Mesenchymal stem cell (in vitro differentiated cells and primary cell): ENCODE measurements at places on chromosomes 6 and 20.

DNA sequence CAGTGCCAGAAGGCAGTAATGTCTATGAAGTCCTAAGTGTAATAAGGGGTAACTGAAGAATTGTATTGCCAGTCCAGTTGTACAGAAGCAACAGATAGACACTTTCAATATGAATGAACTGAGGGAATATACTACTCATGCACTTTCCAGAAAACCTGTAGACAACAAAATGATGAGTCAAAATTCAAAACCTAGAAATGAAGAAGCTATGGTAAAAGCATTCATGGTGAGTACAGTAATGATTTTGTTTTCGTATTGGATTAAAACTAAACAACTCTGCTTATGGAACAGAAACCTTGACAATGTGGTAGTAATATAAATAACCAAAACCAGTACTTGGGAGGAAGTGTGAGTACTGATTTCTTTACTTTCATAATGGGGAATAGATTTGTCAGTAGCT is 35.0 kb downstream of the ARMC2 start:
- DNase-seq = no peak

DNA sequence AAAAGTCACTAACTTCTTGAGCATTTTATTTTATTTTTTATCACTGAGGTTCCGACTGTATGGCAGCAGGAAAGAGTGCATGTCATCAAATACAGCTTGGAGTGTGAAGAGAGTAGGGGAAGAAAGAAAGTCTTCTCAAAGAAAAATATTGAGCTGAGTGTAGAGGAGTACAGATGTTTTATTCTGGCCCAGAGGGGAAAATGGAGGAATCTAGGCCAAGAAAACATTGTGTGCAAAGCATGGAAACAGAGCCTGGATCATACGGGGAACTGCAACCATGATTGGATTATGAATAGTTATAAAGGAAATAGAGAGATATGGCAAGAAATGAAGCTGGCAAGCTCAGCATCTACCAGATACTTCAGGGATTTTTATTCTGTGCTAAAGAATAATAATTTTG is 104.2 kb upstream of the SCGN start:
- DNase-seq = no peak

GRCh38 chr20:22723659-22724058 is 139.3 kb upstream of the FOXA2 start:
- DNase-seq = peak; percentile 65

DNA sequence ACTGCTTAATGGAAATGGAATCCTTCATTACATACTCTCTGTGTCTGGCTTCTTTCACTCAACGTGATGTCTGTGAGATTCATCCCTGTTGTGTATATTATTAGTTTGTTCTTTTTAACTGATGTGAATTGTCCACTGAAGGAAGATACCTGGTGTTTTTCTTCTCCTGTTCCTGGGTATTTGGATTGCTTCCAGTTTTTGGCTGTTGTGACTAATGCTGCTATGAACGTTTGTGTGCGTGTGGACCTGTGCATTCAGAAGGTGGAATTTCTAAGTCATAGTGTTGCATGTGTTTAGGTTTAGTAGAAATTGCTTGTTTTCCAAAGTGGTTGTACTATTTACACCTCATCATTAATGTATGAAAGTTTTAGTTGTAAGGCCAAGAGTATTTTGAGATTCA is 3.8 kb downstream of the TULP4 start:
- no peak for DNase-seq

GRCh38 chr20:58294497-58295455 is 14.7 kb upstream of the RAB22A start:
- DNase-seq = no peak

- DNase-seq = no peak
Measured at GRCh38 chr20:16014436-16014835, 558.8 kb downstream of the KIF16B start.

DNA sequence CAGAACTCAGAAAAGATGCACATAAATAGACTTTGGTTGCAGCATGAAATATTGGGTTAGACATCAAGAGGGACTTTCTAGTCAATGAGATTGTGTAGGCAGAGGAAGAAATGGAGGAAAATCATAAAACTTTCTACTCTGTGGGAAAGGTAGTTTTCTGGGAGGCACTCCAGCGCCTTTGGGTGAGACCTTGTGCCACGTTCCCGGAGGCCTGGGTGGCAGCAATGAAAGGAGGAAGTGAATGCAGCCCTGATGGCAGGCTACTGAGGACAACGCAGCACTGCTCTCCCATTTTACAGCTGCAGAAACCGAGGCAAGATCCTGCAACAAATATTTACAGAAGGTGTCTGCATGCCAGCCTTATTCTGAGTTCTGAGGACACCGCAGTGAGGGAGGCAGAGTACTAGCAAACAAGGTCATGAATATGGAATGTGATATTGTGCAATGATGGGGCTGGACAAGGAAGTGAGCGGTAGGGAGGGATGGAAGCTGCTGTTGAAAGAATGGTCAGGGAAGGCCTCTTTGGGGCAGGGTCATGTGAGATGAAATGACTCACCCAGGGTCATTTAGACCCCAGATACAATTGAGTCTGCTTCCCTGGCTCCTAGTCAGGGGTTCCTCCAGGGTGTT is 159.1 kb downstream of the TFAP2C start:
- peak; percentile 98 for DNase-seq

DNA sequence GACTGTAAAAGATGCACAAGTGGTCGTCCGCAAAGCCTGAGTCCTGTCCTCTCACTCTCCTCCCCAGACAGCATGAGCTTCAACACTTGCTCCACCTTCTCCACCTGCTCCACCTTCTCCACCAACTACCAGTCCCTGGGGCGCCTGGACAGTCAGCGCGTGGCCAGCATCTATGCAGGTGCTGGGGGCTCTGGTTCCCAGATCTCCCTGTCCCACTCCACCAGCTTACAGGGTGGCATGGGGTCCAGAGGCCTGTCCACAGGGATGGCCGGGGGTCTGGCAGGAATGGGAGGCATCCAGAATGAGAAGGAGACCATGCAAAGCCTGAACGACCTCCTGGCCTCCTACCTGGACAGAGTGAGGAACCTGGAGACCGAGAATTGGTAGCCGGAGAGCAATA is 162.2 kb upstream of the NT5E start:
- no peak for DNase-seq

DNA sequence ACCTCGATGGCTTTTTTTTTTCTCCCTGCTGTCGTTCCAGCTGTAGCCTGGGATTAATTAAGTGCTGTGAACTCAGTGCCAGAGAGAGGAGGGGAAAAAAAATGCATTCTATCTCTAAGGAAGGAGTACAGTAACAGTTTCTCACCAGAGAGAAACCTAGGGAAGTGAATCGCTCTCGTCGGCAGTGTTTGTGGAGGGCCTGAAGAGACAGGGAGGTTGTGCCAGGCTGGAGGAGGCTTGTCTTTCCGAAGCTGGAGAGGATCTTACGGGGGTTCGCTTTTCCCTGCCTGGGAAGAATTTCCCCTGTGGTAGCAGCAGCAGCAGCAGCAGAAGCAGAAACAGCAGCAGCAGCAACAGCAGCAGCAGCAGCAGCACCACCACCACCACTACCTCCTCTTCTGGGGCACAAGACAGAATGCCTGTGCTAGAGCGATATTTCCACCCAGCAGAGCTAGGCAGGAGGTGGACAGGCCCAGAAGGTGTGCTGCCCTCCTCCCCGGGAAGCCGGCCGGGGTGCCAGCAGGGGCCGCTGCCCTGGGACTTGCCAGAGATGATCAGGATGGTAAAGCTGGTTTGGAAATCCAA is 186.5 kb downstream of the PDE7B start:
- DNase-seq = peak; percentile 41

DNA sequence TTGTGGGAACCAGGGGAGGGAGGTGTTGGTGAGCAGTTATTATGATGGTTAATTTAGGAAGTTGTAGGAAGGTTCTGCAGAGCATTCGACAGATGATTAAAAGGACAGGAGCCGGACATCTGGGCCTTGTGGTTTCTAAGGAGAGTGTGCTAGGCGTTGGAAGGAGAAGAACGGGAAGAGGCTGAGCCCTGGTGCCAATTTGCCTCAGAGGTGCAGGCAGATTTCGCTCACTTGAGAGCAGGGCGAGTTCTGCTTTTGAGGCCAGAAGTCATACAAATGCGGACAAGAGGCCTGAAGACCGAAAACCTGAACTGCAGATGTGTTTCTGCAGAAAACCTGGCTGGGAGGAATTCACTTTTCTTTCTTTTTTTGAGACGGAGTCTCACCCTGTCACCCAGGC is 30.5 kb upstream of the RPS6KA2 start:
- no peak for DNase-seq
